ENCODE measurements at places on chromosomes 2 and 18.
A peak's percentile ranks its signal among the peaks of the same experiment; 100 is the strongest.

GRCh38 chr2:145220496-145220895, 700.6 kb upstream of the ZEB2 start:
- no peak for DNase-seq

- no peak for DNase-seq
Measured at GRCh38 chr18:59040770-59041148, 98.9 kb upstream of the SEC11C start.

GRCh38 chr2:74690571-74690970, 36.5 kb downstream of the SEMA4F start:
- peak; percentile 51 for DNase-seq

DNA sequence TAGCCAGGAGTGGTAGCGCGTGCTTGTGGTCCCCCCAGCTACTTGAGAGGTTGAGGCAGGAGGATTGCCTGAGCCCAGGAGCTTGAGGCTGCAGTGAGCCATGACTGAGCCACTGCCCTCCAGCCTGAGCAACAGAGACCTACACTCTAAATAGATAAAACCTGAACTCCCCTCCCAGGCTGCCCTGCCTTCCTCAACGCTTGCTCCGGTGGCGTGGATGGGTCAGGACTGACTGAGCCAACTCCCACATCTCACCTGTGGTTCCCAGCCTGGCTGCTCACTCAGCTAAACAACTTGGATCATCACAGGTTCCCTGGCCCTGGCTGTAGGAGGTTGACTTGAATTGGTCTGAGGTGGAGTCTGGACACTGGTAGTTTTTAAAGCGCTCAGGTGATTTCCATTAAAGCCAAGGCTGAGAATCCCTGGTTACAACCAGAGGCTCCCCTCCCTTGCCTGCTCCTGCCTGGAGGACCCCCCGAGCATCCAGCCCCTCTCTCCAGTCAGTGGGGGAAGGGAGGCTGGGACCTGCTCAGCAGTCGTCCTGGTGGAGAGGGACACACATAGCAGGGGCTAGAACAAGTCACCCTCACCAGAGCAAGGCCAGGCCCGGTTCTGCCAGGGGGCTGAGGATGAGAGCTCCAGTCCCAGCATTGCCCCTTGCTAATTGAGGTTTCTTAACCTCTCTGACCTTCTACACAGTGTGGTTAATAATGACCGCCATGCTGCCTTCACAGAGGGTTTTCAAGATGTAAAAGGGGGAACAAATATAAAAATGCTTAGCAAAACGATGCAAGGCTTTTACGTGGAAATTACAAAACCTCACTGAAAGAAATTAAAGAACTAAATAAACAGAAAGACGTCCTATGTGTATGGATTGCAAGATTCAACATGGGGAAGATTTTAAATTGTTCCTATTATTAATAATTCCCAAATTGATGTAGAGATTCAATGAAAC, 46.9 kb upstream of the TAF1B start:
- DNase-seq = no peak

DNA sequence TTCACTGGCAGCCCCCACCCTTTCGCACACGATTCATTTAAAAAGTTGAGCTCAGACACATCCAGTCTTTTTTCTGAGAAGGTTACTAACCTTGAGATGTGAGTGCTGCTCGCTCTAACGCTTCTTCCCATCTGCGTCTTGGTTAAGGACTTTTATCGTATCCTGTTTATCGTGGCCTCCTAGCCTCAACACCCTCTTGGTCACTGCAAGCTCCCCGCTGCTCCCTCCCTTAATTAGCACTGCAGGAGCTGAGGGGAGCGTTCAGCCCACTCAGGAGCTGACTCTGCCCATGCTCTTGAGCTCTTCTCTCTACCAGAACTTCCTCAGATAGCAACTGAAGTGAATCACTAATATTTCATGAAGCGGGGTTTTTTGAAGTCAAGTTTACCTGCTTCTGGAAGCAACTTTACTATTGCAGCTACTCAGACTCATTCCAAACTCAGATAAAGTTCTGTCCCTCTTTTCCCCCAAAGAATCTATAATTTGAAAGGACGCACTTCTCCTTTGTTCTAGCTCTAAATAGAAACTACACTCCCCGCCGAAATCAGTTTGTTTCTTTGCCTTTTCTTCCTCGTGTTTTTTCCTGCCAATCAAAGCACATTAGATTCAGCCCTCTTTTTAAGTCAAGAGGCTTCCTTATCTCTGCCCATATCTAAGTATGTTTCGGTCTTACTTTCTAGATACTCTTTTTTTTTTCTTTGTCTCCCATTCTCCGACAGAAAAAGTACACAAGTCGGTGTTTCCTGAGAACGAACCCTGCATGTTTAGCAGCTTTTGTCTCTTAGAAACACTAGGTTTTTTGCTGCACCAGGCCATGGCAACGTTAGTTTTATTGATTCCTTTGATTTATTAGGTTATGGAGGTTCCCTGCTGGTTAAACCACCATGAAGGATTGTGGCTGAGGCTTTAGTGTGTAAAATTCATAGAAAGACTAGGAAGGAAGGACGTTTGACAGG, 9.3 kb upstream of the CD226 start:
- no peak for DNase-seq

DNA sequence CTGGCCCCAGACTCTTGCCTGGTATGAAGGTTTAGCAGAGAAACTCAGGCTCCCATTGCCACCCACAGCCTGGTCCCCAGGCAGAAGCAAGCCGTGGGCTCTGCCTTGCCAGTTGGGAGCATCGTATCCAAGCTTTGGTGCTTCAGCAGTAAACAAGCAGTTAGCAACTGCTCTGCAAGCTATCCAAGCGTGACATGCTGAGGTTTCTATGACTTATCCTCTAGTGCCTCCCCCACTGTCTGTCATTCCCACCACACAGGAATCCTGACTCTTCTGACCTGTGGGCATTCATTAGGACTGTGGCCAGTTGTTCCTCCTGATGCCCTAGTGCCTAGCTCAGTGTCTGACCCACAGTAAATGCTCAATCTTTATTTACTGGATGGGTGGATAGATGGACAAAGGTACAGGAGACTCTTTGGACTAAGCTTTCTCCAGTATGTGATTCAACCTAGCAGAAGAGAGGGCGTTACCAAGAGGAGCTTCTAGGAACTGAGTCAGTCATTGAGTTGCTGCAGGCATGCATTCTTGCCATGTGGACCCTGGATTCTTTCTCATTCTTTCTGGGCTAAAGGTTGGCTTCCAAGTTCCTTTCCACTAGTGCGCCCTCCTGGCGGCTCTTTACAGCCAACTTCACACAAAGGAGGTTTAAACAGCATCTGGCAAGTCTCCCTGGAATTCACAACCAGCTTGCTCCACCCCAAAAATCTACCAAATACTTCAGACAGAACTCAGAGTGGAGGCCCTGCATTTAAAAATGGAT, 40.6 kb upstream of the MRPL19 start:
- peak; percentile 96 for DNase-seq

- DNase-seq = no peak
Measured at GRCh38 chr18:4101009-4101408, 354.1 kb downstream of the DLGAP1 start.

GRCh38 chr2:23380562-23381065, 4.4 kb upstream of the KLHL29 start:
- DNase-seq = no peak

- no peak for DNase-seq
Measured at GRCh38 chr2:47459021-47459420, 56.1 kb downstream of the MSH2 start.

GRCh38 chr18:36078751-36079529, 11.6 kb upstream of the RPRD1A start:
- peak; percentile 31 for DNase-seq

GRCh38 chr2:150046810-150047209, 440.7 kb downstream of the RND3 start:
- DNase-seq = no peak

GRCh38 chr2:201116959-201117734, 1.2 kb downstream of the CFLAR start:
- DNase-seq = peak; percentile 90

GRCh38 chr2:1674766-1675397, 69.4 kb downstream of the PXDN start:
- no peak for DNase-seq

- peak; percentile 3 for DNase-seq
Measured at GRCh38 chr2:199862788-199863187, 11.8 kb upstream of the FTCDNL1 start.

GRCh38 chr2:165408186-165408585, 61.3 kb upstream of the CSRNP3 start:
- peak; percentile 30 for DNase-seq

- DNase-seq = no peak
Measured at GRCh38 chr2:38033646-38034045, 42.3 kb downstream of the CYP1B1 start.

DNA sequence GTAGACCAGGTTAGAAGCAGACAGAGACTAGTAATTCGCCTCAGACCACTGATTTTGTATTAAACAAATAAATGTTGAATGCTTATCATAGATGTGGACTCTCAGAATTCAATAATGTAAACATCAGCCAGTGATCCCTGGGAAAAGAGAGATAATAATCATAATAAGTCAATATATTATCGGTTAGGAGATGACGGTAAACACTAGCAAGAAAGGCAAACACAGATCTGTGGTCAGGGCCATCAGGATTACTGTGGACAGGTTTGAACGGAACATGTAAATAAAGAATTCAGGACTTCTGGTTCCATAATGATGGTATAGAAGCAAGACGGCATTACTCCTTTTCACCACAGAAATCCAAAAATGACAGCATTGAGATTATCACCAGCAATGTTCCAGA, 861.6 kb downstream of the CBLN2 start:
- DNase-seq = no peak

DNA sequence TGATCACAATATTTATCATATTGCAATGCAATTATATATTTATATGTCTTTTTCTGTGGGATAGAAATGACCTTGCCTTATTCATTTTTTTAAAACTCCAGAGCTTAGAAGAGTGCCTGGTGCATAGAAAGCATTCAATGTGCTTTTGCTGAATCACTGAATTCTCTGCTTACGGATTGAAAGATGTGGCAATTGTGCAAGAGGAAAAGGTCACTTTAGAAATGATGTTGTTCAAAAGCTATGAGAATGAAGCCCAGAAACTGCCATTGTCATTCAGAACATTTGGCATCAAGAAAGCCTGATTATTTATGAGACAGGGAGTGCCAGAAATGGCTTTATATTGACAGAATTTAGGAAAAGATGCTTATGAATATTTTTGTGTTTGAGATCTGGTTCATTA, 678.6 kb upstream of the CDH2 start:
- DNase-seq = peak; percentile 35

DNA sequence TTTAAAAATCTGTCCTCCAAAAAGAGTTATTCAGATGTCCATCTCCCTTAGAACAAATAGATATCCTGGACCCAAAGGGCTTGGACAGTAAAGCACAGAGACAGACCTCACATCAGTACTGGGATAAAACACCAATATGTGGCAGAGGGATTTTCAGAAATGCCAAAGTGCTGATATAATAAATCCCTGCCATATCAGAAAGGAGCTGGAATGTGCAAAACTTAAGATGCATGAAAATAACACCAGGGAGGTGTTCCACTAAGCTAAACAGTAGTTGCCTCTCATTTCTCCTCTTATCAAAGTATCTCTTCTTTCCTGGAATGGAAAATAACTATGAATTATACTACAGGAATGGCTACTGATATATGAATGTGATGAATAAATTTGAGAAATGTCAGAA, 13.2 kb downstream of the USP40 start:
- no peak for DNase-seq

DNA sequence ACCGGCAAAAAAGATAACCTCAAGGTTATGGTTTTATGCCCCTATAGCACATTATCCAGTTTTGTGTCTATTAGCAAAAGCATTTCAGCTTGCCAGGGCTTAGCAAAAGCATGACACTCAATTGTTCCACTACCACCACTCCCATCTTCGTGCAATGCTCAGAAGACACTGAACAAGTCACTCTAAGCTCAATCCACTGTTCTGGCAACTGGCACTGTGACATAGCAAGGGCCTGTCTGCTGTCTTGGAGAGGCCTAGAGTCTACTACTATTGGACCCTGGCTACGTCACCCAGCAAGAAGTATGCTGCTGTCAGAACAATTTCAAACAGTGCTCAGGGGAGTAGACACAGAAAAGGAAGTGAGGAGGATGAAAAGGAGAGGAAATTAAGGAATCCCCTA, 103.5 kb upstream of the PPP1CB start:
- DNase-seq = no peak

DNA sequence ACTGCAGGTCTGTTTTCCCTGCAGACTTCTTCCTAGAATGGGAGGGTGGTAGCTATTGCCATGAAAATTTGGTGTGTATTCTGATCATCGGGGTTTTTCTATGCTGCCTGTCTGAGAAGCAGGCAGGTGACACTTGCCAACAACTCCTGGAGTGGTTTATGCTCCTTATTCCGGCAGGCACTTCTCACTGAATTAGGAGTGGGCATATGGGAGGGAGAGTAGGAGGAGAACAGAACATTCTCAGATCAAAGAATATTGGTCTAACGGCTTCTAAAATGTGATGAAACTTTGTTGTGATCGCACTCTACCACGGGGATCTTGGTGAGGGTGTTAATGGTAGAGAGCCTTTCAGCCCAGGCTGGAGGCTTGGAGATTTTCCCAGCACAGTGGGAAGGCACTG, 480.8 kb downstream of the PLCL1 start:
- no peak for DNase-seq

- DNase-seq = no peak
Measured at GRCh38 chr2:187093771-187094412, 244.9 kb upstream of the ZSWIM2 start.

GRCh38 chr2:207746131-207746530, 23.6 kb downstream of the FZD5 start:
- peak; percentile 86 for DNase-seq

GRCh38 chr18:63762518-63762917, 12.7 kb upstream of the SERPINB7 start:
- peak; percentile 81 for DNase-seq

DNA sequence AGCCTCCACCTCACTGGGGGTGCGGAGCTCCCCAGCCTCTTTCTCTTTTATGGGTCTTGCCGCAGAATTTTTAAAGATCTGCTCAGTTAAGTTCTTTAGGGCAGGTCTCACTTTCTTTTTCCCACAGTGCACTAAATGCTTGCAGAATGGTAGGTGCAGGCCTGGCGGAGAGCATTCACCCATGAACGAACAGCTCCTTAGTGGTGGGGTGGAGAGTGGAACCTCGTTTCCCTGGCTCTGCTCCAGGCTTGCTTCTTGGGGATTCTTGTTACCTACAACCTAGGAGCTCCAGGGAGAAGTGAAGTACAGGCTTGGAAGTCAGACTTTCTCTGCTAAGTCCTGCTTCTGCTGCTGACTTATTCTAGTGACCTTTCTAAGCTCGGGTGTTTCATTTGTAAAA, 70.3 kb upstream of the PXDN start:
- DNase-seq = no peak

DNA sequence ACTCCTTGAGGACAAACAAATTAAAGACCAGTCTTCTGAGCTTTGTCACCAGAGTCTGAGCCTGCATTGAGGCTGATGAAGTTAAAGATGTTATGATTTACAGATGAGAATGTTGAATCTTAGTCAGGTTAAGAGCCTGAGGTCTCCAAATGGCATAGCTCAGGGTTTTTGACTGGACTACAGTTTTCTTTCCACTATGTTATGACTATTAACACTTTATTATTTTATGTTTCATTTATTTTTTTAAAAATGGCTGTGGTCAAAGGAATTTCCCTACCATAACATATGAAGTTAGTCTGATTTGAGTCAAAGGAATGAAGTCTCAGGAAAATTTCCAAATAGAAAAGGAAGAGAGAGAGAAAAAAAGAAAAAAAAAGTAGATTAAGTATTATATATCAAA, 39.7 kb upstream of the CWC22 start:
- peak; percentile 50 for DNase-seq

GRCh38 chr2:53211201-53211774, 556.3 kb upstream of the CHAC2 start:
- DNase-seq = no peak

- DNase-seq = no peak
Measured at GRCh38 chr2:65101071-65101470, 28.8 kb downstream of the RAB1A start.

GRCh38 chr2:3319745-3320566, 57.7 kb downstream of the EIPR1 start:
- DNase-seq = no peak

Measured in foreskin fibroblast (primary cell).